Pulmonary artery endothelial cell (primary cell): ENCODE measurements at places on chromosomes 6 and 20. TPM values are rescaled to one million over a fixed set of nuclear protein-coding genes. Genes with fewer than 3 reads are reported as not detected.

The TMEM217 gene
- 8.8 and 15.5 TPM in 2 replicates for total RNA-seq

The FHL5 gene
- not detected in 2 replicates for total RNA-seq

The RIPK1 gene
- 20.8 and 27.3 TPM in 2 replicates for total RNA-seq

The DSP gene
- total RNA-seq: 0.07 and 0.18 TPM in 2 replicates

The HTR1B gene
- 49.1 and 64.4 TPM in 2 replicates for total RNA-seq

The C6orf58 gene
- 0.07 TPM in 1 of 2 replicates, not detected in the other for total RNA-seq

The FRS3 gene
- 1.2 TPM in 2 replicates for total RNA-seq

The FAM83D gene
- total RNA-seq: 19.3 and 57.1 TPM in 2 replicates

The UST gene
- 1.6 and 3.4 TPM in 2 replicates for total RNA-seq

The GSTA4 gene
- total RNA-seq: 19.7 and 22.1 TPM in 2 replicates

The SPAG4 gene
- total RNA-seq: 6.7 and 13.7 TPM in 2 replicates

The C20orf96 gene
- 2.3 and 3.0 TPM in 2 replicates for total RNA-seq

The SLCO4A1 gene
- total RNA-seq: 3.6 and 10.4 TPM in 2 replicates

The SRSF3 gene
- total RNA-seq: 415 and 719 TPM in 2 replicates

The MOG gene
- total RNA-seq: not detected in 2 replicates

The FAM209A gene
- not detected in 2 replicates for total RNA-seq

The TLDC2 gene
- not detected in 2 replicates for total RNA-seq

The NRN1 gene
- total RNA-seq: 1.7 and 4.2 TPM in 2 replicates

The ASIP gene
- not detected in 2 replicates for total RNA-seq

The PNLDC1 gene
- 0.11 TPM in 1 of 2 replicates, not detected in the other for total RNA-seq

The SLA2 gene
- total RNA-seq: not detected in 2 replicates

The SLC16A10 gene
- total RNA-seq: not detected in 2 replicates

The HDGFL1 gene
- total RNA-seq: not detected in 2 replicates

The CRYBG1 gene
- 19.8 and 26.8 TPM in 2 replicates for total RNA-seq

The ABHD16B gene
- not detected in 2 replicates for total RNA-seq

The EDN3 gene
- total RNA-seq: not detected in 2 replicates

The FOXC1 gene
- 12.6 and 13.8 TPM in 2 replicates for total RNA-seq

The OR2J2 gene
- total RNA-seq: not detected in 2 replicates

The GRM4 gene
- total RNA-seq: not detected in 2 replicates

The SYNDIG1 gene
- total RNA-seq: not detected in 2 replicates
